Subcutaneous preadipocyte (primary cell): ENCODE measurements at places on chromosomes 4 and X. TPM values are rescaled to one million over a fixed set of nuclear protein-coding genes. Genes with fewer than 3 reads are reported as not detected.

Gene NDNF
- 0.73 and 1.2 TPM in 2 replicates for total RNA-seq

Gene CTAG1A
- total RNA-seq, result not detected in 2 replicates

Gene TLR1
- 0.73 and 1.4 TPM in 2 replicates for total RNA-seq

Gene MYL5
- 9.9 and 14.5 TPM in 2 replicates for total RNA-seq

Gene PLAC8
- total RNA-seq, result 1.8 TPM in 1 of 2 replicates, not detected in the other

Gene PYURF
- 60.2 and 61.4 TPM in 2 replicates for total RNA-seq

Gene OTUD6A
- not detected in 2 replicates for total RNA-seq

Gene CACNA1F
- not detected in 2 replicates for total RNA-seq

Gene STX18
- 20.6 and 20.9 TPM in 2 replicates for total RNA-seq

Gene SGMS2
- 80.5 and 109 TPM in 2 replicates for total RNA-seq
